ENCODE measurements at places on chromosomes 11 and 22.

GRCh38 chr11:69702239-69702691, 1.6 kb downstream of the FGF19 start:
- no peak for DNase-seq

DNA sequence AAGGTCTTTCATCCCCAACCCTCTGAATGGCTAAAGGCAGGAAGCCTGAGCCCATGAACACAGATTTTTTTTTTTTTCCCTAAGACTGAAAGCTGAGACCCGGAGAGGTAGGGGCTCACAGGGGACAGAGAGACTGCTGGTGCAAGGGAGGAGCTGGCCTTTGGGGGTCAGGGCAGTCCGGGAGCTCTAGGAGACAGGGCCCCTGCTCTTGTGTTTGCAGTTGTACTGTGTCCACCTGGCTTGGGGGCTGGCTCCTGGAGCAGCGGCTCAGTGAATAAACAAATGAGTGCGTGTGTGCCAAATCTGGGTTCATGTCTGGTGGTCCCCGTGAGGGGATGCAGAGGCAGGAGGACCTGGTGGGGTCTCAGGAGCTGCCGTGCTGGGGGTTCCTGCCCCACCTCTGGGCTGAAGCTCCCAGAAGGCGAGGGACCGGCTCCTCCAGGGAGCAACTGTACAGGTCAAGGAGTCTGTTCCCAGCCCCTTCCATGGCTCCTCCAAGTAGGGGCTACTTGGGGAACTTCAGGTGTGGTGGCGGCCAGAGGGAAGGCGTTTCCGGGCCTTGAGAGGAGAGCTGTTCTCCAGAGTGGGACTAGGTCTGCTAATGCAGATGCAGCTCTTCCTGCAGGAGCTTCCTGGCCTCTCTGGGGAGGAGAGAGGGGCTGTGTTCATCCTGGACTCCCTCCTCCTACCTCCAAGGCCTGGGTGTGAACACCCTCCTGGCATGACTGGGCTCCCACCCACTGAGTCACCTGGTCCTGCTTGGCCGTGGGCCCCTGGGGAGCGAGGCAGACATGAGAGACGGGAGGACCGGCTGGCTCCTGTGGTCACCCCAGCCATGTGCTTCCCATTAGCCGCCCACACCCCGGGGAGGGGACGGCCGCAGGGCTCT, 57.6 kb downstream of the FBXO7 start:
- no peak for DNase-seq

DNA sequence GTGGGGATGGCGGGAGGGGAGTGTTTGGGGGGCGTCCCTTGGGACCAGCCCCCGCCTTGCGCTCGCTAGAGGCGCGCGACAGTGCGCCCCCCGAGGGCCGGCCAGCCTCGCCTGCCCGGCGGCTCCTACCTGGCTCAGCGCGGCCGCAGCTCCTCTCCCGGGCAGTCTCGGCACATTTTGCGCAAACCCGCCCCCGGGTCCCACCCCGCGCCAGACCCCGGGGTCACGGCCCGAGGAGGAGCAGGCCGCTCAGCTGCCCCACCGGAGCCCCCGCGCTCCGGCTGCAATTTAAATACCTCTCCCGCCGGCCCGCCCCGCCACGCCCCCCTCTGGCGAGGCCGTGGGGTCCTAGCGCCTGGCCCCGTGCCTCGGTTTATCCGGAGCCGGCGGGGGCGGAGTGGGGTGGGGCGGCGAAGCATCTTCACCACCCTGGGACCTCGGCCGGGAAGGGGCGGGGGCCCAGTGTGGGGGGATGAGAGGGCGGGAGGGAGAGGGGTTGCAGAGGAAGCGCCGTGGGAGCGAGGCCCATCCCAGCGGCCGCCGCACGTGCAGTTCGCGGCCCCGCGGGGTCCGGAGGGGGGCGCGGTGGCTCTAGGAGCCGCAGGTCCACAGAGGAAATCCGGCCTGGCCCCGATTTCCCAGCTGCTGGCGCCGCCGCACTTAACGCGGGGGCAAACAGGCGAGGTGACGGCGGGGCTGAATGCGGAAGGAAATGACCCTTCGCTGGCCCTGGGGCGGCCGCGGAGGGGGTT, at the start of gene LRRC32:
LRRC32 (minus strand) TSS at position 263 of the 752 bp plus-strand sequence. CDS start 4,793 bp downstream, outside the sequence.
- DNase-seq, result no peak

DNA sequence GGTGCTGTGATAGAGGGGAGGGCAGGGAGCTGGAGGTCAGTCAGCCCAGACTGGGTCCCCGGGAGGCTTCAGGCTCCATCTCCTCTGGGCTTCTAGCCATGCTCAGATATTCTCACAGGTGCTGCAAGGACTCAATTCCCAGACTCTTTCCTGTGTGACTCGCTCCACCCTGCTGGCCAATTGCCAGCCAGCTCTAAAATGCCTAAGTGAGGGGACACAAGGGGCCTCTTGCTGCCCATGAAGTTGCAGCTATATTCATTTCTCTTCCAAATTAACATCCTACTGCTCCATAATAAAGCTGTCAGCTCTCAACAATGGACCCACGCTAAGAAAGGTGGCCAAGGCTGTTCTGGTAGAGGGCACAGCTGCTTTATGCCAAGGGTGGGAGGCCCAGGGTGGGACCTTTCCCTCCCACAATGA, 101.5 kb downstream of the PLEKHA7 start:
- no peak for DNase-seq

DNA sequence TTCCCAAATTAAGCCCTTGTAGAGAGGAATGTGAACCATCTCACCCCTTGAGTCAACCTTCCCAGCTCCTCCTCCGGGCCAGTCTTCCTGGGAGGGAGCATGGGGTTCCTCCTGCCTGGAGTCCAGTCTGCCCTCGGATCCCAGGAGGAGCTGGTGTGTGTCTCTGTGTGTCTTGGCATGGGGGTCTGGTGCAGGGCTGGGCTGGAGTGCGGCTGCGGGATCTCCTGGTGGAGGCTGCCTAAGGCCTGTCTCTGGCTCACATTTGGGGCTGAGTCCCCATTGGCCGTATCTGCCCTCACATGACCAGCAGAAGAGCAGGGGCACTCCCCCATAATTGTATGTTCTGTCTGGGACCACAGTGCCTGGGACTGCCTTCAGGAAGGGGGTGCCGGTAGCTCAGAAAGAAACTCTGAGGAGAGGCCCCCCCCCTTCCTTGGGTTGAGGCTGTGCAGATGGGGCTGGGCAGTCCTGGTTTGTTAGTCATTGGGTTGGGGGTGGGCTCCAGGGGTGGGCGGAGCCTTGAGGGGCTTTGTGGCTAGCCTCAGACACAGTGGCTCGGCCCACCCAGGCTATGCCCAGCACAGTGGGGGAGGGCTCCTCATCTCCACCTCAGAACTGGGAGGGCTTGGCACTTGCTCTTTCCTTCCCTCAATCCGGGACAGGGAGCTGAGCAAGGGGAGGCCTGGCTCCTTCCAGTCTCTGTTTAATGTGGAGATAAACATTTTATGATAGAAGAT, 2.9 kb downstream of the C1QTNF5 start:
- DNase-seq, result no peak

- no peak for DNase-seq
Measured at GRCh38 chr11:65058012-65058411, 341 bp downstream of the NAALADL1 start.

GRCh38 chr22:42918500-42918899, 61.4 kb upstream of the ARFGAP3 start:
- DNase-seq, result no peak

Data from CD4-positive, alpha-beta T cell (primary cell).